ENCODE measurements at places on chromosomes 5 and 9.

- DNase-seq, result no peak
Observed at GRCh38 chr5:161105525-161105924, 253.5 kb upstream of the ATP10B start.

DNA sequence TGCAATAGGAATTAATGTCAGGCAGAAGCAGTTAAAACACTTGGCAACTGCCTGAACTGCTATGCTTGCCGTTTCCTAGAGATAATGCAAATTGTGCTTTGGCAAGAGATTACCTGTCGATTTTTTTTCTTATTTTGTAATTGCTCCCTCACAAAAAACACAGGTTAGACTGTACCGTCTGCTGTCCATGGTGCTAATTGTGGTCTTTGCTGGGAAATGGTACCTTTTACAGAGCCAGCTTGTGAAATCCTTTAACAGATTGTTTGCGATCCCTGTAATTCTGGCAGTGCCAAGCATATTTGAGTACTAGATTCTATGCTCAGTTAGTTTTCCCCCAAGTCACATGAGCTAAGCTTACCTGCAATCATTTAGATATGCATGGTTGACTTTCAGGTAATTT, 2125.8 kb upstream of the WWC1 start:
- peak; percentile 76 for DNase-seq

DNA sequence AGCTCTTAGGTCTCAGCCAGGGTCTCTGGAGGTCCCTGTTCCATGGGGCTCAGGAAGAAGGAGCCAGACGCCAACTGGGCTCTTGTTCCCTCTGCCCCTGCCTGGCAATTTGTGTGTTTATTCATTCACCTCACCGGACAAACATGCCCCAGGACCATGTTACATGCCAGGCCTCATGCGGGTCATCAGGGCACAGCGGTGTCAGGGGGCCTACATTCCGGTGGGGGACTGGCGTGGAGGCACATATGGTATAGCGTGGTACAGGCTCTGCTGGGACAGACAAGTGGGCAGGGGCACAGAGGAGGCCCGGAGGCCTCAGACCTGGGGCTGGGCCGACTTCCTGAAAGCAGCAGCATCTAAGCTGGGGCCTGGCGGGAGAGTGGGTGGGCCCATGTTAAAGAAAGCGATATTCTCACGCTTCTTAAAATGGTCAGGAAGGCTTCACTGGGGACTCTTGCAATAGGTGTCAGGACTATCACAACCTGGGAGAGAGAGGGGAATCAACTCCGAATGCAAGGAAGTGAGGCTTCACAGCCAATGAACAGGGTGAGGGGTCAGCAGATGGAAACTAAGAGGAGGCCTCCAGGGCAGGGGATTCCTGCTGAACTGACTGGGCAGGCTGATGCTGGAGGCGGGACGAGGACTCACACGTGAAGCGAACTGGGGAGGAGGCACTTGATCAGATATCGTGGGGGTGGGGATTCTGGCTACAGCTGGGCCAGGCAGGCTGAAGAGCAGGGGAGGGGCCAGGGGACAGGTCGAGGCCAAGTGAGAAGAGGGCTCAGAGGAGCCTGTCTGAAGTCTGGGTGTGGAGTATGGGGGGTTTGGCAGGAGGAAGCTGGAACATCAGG, 41.9 kb downstream of the NCS1 start:
- DNase-seq, result no peak

GRCh38 chr5:51652980-51653379, 269.7 kb downstream of the ISL1 start:
- no peak for DNase-seq

GRCh38 chr9:86246752-86247161, 12.7 kb downstream of the C9orf153 start:
- DNase-seq, result no peak
